ENCODE measurements at places on chromosomes 11 and 22. TPM values are rescaled to one million over a fixed set of nuclear protein-coding genes. Genes with fewer than 3 reads are reported as not detected.

GRCh38 chr11:18789942-18790341 is 1.7 kb downstream of the PTPN5 start:
- H3K27me3 ChIP-seq: peaks cover 75% of the 10 kb centered on the region
- no peak overlapping the region for H3K27ac ChIP-seq
- DNase-seq: no peak
- no peak overlapping the region for H3K4me3 ChIP-seq

GRCh38 chr11:57644748-57645688 is 4.7 kb downstream of the YPEL4 start:
- H3K27me3 ChIP-seq: no peaks in the 10 kb centered on the region
- DNase-seq: peak; percentile 92
- H3K4me1 ChIP-seq: peaks cover 90% of the 10 kb centered on the region
- peak overlapping the region; percentile 41 for H3K27ac ChIP-seq

GRCh38 chr11:105740164-105740903 is 130.5 kb downstream of the GRIA4 start:
- H3K27me3 ChIP-seq: no peaks in the 10 kb centered on the region
- H3K36me3 ChIP-seq: no peaks in the 10 kb centered on the region
- H3K27ac ChIP-seq: no peak overlapping the region

- no peak for DNase-seq
- no peaks in the 10 kb centered on the region for H3K4me1 ChIP-seq
- no peak overlapping the region for H3K27ac ChIP-seq
Measured at GRCh38 chr11:83951521-83951920, 665.4 kb upstream of the CCDC90B start.

DNA sequence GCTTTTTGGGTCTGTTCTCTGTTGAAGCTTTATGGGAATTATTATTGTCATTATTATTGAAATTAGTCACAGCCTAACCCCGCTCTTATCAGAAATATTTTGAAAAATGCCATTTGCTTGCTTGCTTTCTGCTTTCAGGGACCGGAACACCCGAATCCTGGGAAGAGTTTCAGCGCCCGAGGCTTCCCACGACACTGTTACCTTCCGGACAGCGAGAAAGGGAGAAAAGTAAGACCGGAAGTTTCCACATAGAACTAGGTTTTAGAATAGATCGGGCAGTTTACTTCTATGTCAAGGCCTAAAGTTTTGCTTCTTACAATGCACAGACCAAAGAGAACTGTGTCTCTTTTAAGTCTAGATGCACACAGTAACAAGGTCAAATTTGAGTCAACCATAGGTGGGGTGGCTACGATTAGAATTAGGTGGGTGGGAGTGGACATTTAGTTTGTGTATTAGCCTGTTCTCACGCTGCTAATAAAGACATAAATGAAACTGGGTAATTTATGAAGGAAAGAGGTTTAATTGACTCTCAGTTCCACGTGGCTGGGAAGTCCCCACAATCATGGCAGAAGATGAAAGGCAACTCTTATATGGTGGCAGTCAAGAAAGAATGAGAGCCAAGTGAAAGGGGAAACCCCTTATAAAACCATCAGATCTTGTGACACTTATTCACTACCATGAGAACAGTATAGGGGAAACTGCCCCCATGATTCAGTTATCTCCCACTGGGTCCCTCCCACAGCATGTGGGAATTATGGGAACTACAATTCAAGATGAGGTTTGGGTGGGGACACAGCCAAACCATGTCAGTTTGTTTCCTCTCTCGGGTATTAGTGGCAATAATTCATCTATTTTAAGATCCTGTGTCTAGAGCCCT is 12.9 kb downstream of the MPEG1 start:
- H3K4me1 ChIP-seq: peaks cover 17% of the 10 kb centered on the region
- peak overlapping the region; percentile 83 for H3K27ac ChIP-seq
- H3K27me3 ChIP-seq: no peaks in the 10 kb centered on the region
- peaks cover 12% of the 10 kb centered on the region for H3K36me3 ChIP-seq

DNA sequence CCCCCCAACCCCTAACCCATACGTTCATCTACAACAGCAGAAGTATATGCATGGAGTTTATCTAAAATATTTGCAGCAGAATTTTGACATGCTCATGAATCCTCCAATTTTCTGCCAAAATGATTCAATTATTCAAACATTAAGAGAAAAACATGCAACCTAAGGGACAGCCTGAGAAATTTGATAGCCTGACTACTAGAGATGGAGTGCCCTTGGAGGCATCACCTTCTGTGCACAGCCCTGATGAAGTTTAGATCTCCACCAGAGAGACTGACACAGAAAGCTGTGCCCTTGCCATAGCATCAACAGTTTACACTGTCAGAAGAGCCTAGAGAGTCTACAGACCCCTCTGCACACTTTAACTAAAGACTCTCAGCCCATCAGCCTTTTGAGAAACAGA is 217.7 kb downstream of the LUZP2 start:
- no peaks in the 10 kb centered on the region for H3K4me1 ChIP-seq
- no peak for DNase-seq

DNA sequence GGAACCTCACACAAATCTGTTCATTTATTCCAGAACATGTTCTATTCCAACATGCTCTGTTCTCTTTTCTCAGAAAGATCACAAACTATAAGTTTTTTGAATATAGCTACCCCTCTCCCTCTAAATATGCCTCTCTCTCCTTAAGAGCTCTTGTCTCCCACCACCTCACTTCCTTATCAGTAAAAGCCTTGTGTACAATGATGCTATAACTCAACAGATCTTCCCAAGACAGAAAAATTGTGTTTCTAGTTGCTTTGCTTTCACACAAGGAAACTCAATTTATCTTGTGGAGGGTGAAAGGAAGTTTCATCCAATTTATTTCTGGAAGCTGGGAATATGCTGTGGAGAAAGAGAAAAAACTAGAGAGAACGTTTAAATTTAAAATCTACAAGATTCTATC is 64.4 kb downstream of the FAM76B start:
- H3K27ac ChIP-seq: no peak overlapping the region
- H3K36me3 ChIP-seq: no peaks in the 10 kb centered on the region
- H3K4me1 ChIP-seq: no peaks in the 10 kb centered on the region
- no peaks in the 10 kb centered on the region for H3K27me3 ChIP-seq
- no peak for DNase-seq
- H3K4me3 ChIP-seq: no peak overlapping the region

- peak; percentile 67 for DNase-seq
- H3K4me3 ChIP-seq: no peak overlapping the region
Measured at GRCh38 chr11:70641369-70641768, 243.0 kb downstream of the CTTN start.

DNA sequence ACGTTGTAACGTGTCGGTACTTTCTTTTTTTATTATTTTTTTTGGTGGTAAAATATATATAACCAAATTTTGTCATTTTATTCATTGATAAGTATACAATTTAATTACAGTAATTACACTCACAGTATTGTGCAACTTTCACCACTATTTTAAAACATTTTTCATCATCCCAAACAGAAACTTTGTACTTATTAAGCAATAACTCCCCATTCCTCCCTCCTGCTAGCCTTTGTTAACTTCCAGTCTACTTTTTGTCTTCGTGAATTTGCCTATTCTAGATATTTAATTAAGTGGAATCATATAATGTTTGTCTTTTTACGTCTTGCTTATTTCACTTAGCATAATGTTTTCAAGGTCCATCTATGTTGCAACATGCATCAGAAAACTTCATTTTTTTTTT is 58.5 kb downstream of the STIM1 start:
- H3K27ac ChIP-seq: no peak overlapping the region
- no peaks in the 10 kb centered on the region for H3K27me3 ChIP-seq
- DNase-seq: no peak
- no peaks in the 10 kb centered on the region for H3K4me1 ChIP-seq

DNA sequence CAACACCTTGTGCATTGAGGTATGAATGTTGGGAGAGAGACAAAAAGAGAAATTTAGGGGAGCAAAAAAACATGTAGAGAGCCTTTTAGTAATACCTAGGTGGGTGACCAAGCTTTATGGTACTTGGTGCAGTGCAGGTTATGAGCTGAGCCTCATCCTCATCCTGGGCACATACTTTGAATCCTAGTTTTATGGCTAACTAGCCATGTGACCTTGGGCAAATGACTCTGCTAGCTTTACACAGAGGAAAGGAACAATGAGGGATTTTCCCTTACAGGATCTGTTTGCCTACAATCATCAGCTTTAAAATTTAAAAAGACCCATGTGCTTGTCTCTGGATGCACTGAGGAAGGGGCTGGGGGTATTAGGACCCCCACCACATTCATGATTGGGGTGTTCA is 187.8 kb upstream of the ISX start:
- H3K4me1 ChIP-seq: no peaks in the 10 kb centered on the region
- no peaks in the 10 kb centered on the region for H3K36me3 ChIP-seq
- H3K4me3 ChIP-seq: no peak overlapping the region
- no peak overlapping the region for H3K27ac ChIP-seq
- DNase-seq: no peak
- H3K27me3 ChIP-seq: no peaks in the 10 kb centered on the region

DNA sequence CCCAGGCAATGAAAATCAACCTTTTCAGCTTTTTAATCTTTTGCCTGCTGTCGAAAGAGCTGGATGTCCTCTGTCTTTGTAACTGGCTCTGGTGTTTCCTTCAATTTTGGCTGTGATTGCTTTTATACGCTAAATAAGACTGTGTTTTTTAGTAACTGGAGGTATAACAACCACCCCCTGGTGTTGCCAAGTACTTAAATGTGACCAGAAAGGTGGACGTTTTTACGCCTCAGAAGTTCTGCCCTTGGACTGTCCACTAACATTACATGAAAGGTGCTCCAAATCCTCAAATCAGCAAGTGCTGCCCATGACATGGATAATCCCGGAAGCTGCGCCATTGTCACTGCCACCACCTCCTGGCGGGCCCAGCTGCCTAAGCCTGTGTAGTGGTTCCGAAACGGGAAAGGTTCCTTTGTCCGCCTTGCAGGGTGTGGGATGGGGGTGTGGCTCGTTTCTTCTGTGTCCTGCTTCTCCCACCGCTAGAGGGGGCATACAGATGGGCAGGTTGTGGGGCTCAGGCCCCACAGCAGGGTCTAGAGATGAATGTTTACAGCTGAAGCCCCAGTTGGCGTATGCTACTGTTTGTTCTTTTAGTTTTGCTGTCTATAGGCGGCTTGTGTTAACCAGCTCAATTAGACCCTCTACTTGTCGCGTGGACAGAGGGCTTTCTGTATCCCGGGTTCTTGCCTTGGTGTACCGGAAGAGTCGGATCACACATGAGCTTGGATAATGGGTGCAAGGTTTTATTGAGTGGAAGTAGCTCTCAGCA is 82.2 kb upstream of the SEPTIN5 start:
- DNase-seq: peak; percentile 78
- H3K27ac ChIP-seq: no peak overlapping the region
- H3K27me3 ChIP-seq: peaks cover 7% of the 10 kb centered on the region
- no peaks in the 10 kb centered on the region for H3K36me3 ChIP-seq
- H3K4me1 ChIP-seq: no peaks in the 10 kb centered on the region

DNA sequence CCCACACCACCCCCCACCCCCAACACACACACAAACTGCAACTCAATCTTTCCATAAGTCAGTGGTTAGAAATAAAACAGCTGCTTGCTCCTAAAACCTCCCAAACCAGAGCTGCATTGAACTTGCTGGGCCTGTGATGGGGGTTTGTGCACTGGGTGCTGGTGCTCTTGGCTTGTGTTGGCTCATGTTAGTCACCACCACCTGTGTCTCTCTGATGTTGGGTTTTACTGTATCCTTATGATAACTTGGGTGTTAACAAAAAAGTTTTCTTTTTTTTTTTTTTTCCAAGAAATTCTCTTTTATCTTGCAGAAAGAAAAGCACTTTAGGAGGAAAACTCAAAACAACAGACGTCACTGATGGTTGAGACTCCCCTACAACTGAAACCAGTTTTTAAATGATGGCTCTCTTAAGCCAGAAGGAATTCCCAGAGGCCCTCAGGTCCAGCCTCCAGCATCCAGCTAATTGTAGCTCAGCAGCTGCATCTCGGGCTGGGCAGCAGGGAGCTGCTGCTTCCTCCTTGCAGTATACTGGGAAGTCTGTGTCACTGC is 79.9 kb upstream of the DRD2 start:
- H3K4me3 ChIP-seq: no peak overlapping the region
- no peaks in the 10 kb centered on the region for H3K36me3 ChIP-seq
- no peak for DNase-seq
- H3K27me3 ChIP-seq: no peaks in the 10 kb centered on the region

Gene NOX4
- 3.3 TPM for total RNA-seq

Gene DEFB131B
- not detected for total RNA-seq

Gene GAB4
- total RNA-seq: not detected

Gene PHOX2A
- total RNA-seq: not detected

Gene SYCE3
- not detected for total RNA-seq

Gene ISX
- not detected for total RNA-seq

Gene FLRT1
- 0.12 TPM for total RNA-seq

Gene LRRC75B
- 19.0 TPM for total RNA-seq

Gene PPP1R14B
- total RNA-seq: 107 TPM

Gene SPATA19
- not detected for total RNA-seq

Gene CCDC88B
- 0.62 TPM for total RNA-seq

Gene RASD2
- total RNA-seq: 0.19 TPM

Gene FCHSD2
- total RNA-seq: 15.6 TPM
